Hindlimb muscle (tissue), 1 donor: ENCODE measurements at places on chromosomes 1 and 21.
A peak's percentile ranks its signal among the peaks of the same experiment; 100 is the strongest.

GRCh38 chr1:2571348-2571747 lies 15.2 kb downstream of the TNFRSF14 start:
- DNase-seq, result no peak

DNA sequence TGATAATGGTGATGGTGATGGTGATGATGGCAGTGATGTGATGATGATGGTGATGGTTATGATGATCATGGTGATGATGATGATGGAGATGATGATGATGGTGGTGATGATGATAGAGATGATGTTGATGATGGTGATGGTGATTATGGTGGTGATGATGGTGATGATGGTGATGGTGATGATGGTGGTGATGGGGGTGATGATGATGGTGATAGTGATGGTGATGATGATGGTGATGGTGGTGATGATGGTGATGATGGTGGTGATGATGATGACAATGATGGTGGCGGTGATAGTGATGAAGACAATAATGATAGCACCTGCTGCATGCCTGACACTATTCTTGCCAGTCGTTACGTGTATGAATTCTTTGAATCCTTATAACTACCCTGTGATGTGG lies 317.9 kb upstream of the AJAP1 start:
- DNase-seq, result no peak

GRCh38 chr1:211876851-211877590 lies 46.5 kb upstream of the LPGAT1 start:
- DNase-seq, result peak; percentile 40

- DNase-seq, result no peak
Observed at GRCh38 chr1:117130526-117130925, 9.0 kb upstream of the TRIM45 start.

GRCh38 chr1:202200669-202201068 lies 7.1 kb downstream of the LGR6 start:
- no peak for DNase-seq

DNA sequence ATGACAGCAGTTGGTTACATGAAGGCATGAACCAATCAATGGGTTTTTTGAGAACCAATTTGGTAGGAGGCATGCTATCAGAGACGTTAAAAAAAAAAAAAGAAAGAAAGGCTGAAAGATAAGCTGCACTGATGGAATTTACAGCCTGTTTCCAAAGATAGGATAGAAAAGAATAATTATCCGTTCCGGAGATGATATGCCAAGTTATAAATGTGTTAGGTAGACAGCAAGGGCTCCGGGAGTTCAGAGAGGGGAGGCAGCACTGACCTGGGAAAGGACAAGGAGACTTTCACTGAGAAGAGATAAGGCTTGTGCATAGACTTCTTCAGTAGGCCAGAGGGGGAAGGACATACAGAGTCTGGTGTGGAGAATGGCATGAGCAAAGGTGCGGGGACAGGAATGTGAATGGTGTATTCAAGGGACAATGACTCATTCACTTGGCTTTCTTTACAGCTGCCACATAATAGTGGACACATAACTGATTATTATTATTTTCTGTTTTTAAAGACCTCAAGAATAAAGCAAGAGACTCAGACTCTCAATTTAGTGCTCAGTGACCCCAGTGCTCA lies 24.8 kb upstream of the ACBD6 start:
- DNase-seq, result no peak

DNA sequence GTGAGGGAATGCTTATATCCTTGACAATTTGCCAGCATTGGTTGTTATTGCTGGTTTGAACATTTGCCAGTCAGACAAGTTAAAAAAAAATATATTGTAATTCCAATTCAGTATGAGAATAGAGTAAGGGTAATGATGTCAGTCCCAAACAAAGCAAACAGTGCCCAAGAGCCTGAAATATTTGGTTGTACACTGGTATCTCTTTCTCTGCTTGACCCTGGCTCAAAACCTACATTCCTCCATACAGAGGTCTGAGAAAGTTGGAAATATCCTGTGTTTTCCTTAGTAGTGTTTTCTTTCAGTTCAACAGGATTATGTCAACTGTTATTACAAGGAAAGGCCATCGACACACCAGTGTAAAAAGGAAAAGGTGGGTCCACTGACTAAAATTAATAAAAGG lies 145.6 kb downstream of the MRPL39 start:
- DNase-seq, result no peak

DNA sequence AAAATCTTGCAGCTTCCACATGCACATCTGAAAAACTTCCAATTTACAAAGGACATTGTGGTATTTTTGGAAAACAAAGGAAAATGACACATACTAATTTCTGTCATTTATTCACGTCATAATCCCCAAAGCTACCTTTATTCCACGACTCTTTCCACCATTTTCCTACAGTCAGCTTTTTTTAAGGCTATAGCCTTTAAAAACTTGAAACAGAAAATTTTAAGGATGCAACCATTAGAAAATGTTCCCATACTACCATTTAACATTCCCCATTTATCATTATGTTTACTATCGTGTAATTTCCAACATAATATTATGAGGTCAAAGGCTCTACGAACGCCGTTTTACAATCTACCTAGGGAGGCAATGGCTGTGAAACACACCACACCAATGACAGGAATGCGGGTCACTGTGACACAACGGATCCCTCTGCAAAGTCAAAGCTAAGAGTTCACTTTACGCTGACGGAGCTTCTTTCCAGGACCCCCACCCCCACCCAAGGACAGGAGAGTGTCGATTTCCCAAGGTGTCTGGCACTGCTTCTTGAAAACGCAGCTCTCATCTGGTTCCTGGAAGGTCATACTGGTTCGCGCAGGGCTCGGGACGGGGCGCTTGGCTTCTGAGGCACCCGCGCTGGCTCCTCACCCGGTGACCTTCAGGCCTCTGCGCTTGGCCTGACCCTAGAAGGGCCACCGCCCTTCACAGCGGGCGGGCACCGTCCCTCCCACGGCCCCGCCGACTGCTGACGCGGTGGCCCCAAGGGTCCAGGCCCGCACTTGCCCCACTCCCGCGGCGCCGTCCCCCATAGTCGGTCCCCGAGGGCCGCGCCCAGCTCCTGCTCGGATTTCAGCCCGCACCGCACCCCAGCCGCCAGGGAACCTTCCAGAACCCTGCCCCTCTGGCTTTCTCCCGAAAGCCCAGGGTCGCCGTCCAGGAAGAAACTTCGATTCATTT lies 50.5 kb upstream of the ATF3 start:
- DNase-seq, result peak; percentile 40

DNA sequence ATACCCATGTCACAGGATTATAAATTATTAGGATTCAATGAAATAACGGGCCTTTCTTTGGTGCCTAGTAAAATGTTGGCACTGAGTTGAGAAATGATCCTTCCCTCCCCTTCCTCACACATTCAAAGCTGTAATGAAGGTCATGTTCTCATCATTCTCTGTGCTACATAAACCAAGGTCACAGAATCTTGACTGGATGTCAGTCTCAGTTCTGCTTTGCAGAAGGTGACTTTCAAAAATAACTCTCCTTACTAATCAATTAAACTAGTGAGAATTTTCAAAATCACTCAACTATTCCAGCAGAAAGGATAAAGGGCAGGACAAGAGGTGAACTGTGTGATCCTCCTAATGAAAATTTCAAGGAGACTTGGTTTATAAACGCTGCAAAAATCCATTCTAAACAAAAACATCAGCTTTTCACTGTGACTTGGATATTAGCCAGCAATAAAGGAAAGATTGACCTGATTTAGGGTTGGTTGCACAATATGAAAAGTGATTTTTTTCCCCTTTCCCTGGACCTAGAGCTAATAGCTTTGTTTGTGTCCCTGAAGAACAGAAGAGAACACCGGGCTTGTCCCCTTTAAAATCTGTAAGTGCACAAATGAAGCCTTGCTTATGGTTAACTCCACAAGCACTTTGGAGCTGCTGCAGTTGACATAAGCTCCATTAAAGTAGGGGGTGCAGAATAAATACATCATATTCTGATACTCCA lies 120.1 kb downstream of the SEC16B start:
- DNase-seq, result peak; percentile 8

DNA sequence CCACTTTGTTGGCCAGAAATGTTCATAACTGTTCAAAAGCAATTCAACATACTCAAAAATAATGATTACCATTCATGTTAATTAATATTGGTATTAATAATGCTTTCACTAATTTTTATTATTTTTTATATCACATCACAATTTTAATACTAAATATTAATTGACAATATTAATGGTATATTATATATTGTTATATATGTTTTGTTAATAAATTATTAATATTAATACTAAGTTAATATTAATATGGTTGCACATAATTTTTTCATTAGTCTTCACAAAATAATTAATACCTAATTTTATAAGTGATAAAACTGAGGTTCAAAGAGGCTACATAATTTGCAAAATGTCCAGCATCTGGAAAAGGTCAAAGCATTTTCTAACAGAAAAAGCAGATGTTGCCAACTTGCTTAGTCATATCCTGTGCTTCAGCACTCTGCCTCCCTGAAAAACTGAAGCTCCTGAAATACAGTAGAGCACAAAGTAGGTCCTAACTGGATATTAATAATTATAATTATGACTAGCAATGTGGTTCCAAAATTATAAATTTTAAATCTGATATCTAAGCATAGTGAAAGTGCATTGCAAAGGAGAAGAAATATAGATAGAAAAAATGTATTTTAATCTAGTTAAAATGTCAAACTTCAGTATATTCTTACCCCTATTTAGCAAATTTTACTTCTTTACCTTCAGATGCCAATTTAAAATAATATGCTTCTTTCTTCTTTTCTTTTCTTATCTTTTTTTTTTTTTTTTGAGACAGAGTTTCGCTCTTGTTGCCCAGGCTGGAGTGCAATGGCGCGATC lies 123.2 kb upstream of the TNFSF4 start:
- peak; percentile 26 for DNase-seq

DNA sequence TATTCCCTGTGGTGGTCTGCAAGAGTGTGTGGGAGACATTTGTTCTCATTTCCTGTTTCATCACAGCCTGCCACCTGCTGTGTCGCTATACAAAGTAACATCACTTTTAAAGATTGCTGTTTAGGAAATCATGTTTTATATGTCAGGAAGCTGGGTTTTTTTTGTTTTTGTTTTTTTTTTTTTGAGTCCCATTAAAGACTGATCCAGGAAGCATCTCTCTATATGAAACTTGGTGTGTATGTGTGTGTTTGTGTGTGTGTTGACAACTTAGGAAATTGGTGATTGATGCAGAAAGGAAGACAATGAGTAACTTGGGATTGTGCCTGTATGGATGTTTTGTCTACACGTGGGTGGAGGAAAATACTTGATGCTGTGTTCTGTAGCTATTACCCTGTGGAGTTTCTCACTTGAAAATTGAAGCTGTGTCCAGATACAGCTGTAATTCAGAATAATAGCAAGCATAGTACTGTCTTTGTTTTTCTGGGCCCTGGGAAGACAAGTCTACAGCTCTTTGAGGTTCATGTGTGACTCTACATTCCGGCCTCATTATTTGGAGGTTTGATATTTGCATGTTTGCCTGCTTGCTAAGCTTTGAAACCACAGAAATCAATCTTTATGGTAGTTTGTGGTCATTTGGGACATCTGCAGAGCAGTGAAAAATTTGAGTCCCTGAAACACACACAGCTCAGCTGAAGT lies 47.9 kb downstream of the LAMC1 start:
- DNase-seq, result peak; percentile 52

DNA sequence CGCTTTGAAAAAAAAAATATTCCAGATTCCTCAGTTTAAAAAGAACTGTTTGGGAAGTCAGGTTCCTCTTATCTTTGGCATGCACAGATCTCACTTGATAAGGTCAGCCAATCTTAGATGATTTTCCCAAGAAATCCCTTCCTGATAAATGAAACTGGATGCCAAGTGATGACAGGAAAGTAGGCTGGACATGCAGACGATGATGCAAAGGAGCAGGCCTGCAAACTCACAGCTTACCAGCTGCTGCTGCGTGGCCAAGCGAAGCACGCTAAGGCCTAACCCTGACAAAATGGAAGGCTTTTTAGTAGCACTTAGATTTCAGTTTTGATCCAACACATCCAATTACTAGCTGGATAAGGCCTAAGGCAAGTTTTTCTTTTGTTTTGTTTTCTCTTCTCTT lies 10.1 kb downstream of the TADA1 start:
- DNase-seq, result no peak

GRCh38 chr1:160284220-160284781 lies 632 bp downstream of the PEX19 start:
- peak; percentile 42 for DNase-seq

DNA sequence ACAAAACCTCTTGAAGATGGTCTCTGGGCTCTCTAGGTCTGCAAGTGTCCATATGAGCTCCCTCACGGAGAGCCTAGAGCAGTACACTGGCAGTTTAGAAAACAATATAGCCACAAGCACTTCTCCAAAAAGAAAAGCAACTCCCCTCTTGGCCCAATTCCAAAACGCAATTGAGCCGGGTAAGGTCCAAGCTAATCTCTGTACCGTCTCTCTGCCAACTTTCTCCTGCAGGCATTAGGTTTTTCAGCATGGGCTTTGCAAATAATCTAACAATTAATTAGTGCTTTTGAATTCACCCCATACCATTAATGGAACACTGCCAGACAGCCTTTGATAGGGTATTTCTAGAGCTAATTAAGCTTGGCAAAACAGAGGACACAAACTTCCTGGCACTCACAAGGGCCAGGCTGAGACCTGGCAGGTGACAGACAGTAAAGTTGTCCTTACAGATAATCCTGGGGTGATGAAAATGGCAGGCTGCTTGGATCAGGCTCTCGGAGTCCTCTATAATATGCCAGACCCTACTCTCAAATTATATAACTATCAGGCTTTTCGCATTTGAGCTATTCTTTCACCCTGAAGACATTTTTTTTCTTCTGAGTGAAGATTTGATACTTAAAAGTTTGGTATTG lies 39.8 kb downstream of the TGFBR3 start:
- DNase-seq, result peak; percentile 71

- no peak for DNase-seq
Observed at GRCh38 chr21:23021481-23021880, 2023.3 kb downstream of the NCAM2 start.

- no peak for DNase-seq
Observed at GRCh38 chr1:107777664-107778047, 187.3 kb downstream of the VAV3 start.

GRCh38 chr1:87061742-87062156 lies 147.3 kb downstream of the HS2ST1 start:
- DNase-seq, result no peak

DNA sequence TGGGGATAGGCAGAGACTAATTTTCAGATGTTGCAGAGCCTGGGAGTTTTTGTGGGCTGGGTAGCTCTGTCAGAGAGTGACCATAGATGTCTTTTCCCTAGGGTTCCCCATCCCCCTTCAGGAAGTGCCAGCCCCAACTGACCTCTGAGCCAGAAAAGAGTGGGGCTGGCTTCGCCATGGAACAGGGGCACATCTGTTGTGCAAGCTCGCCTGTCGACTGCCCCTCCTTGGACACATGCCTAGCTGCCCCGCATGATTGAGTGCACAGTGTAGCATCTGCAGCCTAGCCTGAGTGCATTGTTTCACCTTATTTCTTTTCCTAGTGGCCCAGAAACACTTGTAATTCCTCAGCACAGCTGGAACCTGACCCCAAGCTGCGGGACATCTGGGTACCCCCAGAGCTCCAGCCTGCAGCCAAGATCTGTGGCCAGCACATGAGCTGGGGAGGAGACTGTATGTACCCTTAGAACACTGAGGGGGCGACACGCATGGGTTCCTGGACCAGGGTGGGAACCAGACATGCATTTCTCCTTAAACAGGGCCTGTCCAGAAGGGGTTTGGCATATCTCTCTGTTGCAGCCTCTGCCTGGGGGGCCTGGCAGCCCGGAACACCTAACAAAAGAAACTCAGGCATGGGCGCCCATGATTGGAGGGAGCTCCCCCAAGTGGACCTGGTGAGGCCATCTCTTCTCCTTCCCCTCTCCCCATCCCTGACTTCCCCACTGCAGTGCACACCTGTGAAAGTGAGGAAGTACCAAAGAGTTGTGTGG lies 55.2 kb downstream of the SYT14 start:
- DNase-seq, result no peak
